ENCODE measurements at places on chromosomes 1 and 21.

DNA sequence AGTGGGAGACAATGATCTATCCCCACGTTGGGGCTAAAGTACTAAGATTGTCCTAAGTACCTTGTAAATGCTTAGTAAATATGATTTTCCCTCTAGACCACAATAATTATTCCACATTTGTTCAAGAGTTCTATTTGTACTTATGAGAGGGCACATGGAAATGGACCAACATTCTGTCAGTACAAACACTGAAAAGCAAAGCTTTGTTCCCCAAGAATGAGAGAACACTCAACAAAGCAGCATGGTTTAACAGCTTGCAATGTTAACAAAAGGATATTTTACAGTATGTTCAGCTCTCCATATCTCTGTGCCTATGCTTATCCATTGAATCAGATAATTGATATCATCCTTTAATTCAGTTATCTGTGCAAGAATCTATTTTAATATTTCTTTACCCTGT lies 35.4 kb downstream of the RBM11 start:
- no peak for DNase-seq

DNA sequence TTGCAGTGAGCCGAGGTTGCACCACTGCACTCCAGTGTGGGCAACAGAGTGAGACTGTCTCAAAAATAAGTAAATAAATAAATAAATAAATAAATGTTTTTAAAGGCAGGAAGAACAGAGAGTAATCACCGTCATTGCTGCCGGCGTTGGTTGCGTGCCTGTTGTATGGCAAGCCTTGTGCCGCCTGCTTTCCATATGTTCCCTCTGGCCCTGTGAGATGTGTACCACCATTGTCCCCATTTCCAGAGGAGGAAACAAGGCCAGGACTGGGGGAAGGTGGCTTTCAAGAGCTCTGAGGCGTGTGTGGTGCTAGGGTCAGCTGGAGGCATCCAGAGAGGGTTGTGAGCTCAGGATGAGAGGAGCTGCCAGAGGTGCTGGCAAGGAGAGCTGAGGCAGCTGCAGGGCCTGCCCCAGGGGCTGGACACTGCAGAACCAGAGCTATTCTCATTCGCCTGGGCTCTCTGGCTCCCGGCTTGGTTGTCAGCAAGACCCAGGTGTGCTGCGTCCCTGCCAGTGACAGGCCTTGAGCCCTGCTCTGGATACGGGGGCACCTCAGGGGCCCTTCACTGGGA lies 5.2 kb upstream of the MARCKSL1 start:
- DNase-seq: no peak

GRCh38 chr1:8334106-8334851 lies 16.4 kb downstream of the SLC45A1 start:
- no peak for DNase-seq

DNA sequence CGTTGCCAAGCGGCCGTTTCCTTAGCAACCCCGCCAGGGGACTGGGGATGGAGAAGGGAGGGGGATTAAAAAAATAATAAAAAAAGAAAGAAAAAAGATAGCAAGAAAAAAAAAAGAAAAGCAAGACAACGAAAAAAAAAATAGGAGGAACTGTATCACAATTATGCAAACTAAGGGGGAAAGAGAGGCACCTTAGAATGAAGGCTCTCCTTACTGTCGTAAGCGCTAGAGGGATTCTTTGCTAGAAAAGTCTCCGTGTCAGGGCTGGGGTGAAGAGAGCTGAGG lies 625 bp upstream of the NEGR1 start:
- DNase-seq: no peak

- no peak for DNase-seq
Measured at GRCh38 chr1:115426231-115426771, 88.3 kb upstream of the NGF start.

- no peak for DNase-seq
Measured at GRCh38 chr1:198751741-198752140, 112.9 kb downstream of the PTPRC start.

GRCh38 chr21:31837618-31838390 lies 35.0 kb upstream of the HUNK start:
- no peak for DNase-seq

GRCh38 chr1:8139941-8140340 lies 113.8 kb upstream of the ERRFI1 start:
- no peak for DNase-seq

- no peak for DNase-seq
Measured at GRCh38 chr1:161998811-161999210, 24.9 kb downstream of the OLFML2B start.

- DNase-seq: no peak
Measured at GRCh38 chr21:36603221-36603620, 95.7 kb upstream of the SIM2 start.

- no peak for DNase-seq
Measured at GRCh38 chr1:16087733-16088132, 14.3 kb upstream of the FAM131C start.

GRCh38 chr1:15900662-15901279 lies 53.3 kb downstream of the SPEN start:
- DNase-seq: no peak

- DNase-seq: peak; percentile 65
Measured at GRCh38 chr1:39954870-39955546, at the start of gene MFSD2A. Gene MFSD2A (plus strand): TSS chr1:39955145. CDS start chr1:39955293, 148 bp downstream.

DNA sequence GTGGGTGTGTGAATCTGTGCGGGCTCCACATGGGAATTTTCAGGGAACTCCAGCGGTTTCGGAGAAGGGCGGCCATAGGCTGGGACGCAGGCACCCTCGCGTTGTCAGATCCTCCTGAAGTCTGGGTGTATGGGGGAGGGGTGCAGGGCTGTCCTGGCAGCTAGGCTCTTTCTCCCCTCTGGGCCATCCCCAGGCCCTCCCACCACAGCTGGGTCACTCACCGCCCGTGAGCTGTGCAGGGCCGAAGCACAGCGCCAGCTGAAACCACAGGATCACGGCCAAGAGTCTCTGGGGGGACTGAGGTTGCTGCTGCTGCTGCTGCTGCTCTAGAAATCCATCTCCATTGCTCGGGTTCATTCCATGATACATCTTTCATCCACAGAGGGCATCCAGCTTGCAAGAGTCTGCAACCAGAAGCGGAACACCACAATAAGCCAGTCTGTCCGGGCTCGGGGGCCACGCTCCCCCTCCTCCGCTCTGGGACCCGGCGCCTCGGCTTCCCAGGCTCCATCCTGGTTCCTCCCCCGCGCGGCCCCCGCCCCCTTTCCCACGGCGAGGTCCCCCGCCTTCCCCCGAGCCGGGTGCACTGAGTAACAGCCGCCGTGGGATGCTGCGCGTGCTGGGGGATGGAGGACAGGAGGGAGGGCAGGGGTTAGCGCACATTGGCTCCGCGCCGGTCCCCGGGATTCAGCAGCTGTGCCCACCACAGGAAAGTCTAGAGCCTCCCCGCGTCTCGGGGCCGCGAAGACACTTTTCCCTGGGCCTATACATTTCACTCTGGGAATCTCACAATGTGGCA lies 720 bp downstream of the SUSD4 start:
- DNase-seq: peak; percentile 28

DNA sequence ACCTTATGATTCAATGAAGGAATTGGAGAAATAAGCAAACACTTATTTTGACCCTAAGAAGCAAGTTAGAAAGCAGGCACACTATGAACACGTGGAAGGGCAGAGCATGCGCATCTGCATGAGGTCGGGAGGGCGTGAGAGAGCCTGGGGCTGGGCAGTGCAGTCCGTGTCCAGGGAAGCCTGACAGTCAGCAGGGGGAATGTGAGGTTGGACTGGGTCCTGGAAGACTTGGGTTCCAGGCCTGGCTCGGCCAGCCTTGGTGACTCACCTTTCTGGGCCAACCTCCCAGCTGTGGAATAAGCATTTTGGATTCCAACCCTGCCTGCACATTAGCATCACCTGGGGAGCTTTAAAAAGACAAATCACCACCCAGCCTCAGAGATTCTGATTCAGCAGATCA lies 26.6 kb upstream of the LMX1A start:
- DNase-seq: no peak

- DNase-seq: no peak
Measured at GRCh38 chr1:243738020-243738419, 112.0 kb downstream of the AKT3 start.

GRCh38 chr1:36520056-36520455 lies 37.3 kb upstream of the CSF3R start:
- no peak for DNase-seq

- DNase-seq: no peak
Measured at GRCh38 chr1:171265686-171266085, 17.4 kb downstream of the FMO1 start.

DNA sequence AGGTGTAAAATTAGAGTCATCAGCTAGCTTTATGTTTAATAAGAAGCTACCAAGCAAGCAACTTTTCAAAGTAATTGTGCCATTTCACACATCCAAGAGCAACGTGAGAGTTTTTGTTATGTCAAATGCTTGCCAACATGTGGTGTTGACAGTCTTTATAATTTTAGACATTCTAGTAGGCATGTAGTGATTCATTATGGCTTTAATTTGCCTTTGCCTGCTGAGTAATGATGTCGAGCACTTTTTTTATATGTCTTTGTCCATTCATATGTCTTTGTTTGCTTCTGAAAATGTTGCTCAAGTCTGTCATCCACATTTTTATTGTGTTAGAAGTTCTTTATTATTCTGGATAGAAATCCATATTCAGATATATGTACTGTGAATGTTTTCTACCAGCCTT lies 21.4 kb upstream of the CHIT1 start:
- DNase-seq: no peak

DNA sequence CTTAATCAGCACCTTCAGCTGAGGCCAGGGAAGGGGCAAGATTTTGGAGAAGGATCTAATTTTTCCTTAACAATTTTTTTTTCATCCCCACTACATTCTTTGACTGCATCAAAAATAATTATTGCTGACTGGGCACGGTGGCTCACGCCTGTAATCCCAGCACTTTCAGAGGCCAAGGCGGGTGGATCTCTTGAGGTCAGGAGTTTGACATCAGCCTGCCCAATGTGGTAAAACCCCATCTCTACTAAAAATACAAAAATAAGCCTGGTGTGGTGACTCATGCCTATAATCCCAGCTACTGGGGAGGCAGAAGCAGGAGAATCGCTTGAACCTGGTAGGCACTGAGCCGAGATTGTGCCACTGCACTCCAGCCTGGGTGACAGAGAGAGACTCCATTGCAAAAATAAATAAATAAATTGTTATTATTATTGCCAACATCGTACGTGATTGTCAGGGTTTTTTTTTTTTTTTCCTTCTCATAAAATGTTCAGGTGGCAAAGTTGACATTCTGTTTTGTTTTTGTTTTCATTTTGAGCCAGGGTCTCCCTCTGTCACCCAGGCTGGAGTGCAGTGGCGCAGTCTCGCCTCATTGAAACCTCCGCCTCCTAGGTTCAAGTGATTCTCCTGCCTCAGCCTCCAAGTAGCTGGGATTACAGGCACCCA lies 37.3 kb upstream of the MORC3 start:
- DNase-seq: no peak

Measured in HuH-7.5 (cell line).